ENCODE measurements at places on chromosomes 5 and 9. TPM values are rescaled to one million over a fixed set of nuclear protein-coding genes. Genes with fewer than 3 reads are reported as not detected.

DNA sequence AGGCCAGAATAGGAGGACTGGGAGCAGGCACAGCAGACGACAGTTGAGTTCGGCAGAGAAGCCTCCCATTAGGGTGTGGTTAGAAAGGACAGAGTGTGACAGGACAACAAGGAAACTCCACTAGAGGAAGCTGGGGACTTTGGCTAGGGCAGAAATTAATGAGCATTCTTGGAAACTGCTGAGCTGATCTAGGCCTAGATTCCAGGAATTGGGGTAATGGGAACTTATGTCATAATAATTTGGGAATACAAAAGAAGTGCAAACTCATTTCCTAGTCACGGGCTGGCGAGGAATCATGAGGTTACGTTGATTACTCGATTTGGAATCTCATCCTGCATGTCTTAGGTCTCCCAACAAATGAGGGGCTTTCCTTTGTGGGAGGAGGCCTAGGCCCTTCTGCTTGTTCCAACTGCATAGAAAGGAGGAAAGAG lies 144.6 kb upstream of the RPS23 start:
- no peak for DNase-seq

DNA sequence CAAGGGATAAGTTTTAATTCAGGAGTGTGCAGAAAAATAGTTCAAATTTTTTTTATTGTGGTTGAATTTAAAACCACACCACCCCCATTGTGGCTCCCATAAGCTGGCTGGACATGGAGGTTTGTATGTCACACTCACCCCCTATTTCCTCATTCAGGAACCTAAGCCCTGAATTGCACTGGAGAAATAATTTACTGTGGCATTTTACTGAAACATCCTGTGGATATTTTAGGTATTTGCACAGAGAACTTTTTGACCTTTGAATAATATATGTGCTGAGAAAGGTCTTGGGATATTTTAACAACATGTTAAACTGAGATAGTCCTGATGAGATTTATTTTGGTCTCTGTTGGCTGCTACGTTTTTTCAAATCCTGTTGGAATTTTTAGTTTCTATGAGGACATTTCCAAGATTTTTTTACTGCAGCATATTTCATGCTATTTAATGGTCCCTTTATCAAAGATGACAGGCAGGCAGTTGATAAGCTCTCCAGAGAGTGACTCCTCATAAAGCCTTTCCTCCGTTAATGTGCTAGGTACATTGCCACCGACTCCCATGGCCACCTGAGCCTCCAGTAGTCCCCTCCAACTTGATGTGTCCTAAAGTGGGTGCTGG lies 51.2 kb upstream of the PALM2AKAP2 start:
- DNase-seq = no peak

DNA sequence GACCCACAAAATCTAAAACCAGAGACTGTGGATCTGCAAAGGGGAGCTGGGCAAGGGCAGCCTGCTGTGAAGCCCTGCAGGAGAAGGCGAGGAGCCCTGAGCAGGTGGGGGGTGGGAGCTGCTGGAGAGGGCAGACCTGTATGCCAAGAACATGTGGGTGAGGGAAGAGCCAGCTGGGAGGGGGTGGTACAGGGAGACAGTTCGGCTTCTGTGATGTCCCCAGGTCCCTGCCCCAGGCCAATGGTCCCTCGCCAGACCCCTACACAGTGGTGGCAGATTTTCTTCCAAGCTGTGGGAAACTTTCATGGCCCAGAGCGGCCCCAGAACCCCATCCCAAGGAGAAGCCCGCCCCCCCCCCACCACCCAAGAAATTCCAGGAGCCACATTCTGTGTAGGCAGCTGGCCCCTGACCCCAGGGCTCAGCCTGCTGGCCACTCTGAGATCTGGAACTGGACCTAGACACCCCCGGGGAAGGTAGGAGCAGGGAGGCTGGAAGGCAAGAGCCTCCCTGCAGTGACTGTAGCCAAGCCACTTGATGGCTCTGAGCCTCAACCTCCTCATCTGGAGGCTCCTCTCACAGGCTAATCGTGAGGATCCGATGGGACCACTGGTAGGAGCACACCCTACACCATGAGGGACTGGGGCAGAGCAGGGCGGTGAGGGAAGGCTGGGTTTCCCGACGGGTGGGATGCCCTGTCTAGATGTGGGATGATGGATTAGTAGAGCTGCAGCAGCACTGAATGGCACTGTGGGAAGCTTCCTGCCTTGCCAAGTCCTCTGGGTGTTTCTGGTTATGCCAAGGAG lies 22.6 kb upstream of the CSF1R start:
- no peak for DNase-seq

DNA sequence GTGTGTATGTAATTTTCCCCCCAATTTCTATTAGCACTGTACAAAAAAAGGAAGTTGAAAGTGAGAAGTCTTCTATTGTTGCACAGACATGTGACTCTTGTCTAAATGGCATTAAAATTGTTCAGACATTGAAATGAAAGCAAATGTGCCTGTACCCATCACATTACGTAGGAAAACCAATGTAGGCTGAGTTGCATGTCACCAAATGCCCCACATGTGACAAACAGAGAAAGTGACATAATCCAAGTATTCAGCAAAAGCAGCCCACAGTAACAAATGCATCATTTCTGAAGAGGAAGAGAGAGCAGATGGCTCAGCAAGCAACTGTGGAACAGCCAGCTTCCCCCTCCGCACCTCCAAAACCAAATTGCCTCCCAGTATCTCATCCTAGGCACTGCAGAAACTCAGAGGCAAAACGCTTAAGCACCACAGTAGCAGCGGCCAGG lies 161.5 kb upstream of the NR4A3 start:
- no peak for DNase-seq

GRCh38 chr9:18260521-18260920 lies 213.4 kb upstream of the ADAMTSL1 start:
- DNase-seq = no peak

- no peak for DNase-seq
Measured at GRCh38 chr9:91164724-91165520, 196.8 kb downstream of the AUH start.

- no peak for DNase-seq
Measured at GRCh38 chr9:9718691-9719090, 894.1 kb downstream of the PTPRD start.

DNA sequence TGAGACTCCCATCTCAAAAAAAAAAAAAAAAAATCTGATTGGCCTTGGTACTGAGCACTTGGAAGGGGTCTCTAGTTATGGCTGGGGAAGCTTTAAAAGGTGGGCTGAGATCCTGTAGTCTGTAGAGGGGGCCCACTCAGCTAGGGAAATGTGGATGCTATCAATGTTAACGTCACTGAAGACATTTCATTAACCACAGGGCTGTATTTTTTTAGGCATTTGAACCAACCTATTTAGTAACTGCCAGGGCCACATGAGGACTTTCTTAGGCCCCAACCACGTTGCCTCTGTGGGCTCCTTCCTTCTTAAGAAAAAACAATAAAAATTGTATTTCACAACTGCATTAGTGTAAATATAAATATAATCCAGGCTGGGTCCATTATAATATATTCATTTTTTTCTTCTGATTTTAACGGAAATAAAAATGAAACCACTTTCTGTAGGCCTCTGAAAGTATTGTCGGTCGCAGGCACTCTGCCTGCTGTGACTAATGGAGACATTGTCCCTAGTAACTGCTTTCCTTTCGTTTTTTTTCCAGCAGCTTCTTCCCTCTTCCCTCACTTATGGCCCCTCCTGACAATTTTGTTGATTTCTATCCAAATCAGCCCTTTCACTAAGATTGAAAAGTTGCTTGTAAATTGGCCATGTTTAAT lies 71.6 kb downstream of the GCNT1 start:
- no peak for DNase-seq

DNA sequence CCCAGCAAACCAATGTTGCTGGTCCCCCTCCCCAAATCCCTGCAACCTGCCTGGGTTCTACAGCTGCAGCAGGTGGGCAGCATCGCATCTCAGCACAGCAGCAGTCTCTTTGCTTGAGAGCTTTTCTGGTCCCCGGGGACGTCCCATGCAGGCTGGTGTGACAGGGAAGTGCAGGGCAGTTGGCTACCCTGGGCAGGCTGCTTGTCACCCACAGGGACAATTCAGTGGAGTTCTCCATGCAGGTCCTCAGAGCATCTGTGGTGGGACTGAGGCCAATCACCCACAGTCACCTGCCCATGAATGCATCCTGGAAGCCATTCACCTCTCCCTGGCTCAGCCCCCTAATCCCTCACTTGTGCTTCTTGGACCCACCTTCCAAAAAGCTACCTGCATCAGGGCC lies 43.9 kb upstream of the SEMA4D start:
- no peak for DNase-seq

GRCh38 chr5:138661291-138661960 lies 86.2 kb upstream of the HSPA9 start:
- DNase-seq = no peak

DNA sequence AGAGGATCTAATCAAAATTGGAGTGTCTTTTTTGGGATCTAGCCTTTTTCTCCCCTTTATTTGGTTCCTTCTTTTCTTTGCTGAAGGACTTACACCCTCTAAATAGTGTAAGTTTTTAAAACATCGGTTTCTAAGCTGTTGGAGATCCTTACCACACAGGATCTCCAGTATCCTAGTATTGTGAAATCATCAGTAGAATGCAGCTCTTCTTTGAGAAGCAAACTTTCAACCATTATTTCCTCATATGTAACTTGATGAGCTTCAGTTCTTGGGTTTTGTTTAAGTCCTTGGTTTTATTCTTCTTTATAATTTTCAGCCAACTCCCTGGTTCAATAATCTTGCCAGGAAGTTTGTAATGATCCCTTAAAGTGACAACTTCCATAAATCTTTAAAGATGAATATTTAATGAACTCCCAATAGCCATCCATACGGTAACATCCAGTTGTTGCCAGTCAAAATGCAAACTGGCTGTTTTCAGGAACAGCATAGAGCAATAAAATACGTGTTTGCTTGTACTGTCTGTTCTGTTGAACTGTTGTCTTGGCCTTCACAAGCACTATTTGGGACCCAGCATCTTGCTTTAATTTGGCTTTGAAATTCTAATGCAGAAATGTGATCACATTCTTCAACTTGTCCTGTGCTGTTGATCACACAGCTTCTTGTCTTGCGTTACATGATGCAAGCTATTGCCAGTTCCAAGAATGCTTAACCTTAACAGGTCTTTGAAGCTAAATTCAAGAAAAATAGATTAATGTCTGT lies 34.8 kb upstream of the TTC23L start:
- DNase-seq = no peak

PCDHB6 gene
- polyA plus RNA-seq = 3.0 TPM

PRRX2 gene
- 1.5 TPM for polyA plus RNA-seq

RNF183 gene
- polyA plus RNA-seq = 6.0 TPM

CXCL14 gene
- polyA plus RNA-seq = 25.9 TPM

ZDHHC11 gene
- 12.0 TPM for polyA plus RNA-seq

LCN6 gene
- not detected for polyA plus RNA-seq

PRR7 gene
- polyA plus RNA-seq = 3.1 TPM

SPACA9 gene
- polyA plus RNA-seq = 10.8 TPM

Data from renal pelvis (tissue), 12 donors.